Left renal cortex interstitium (tissue), 4 donors: ENCODE measurements at places on chromosomes 13 and 19. TPM values are rescaled to one million over a fixed set of nuclear protein-coding genes. Genes with fewer than 3 reads are reported as not detected.

GARRE1 gene
- 37.7 TPM for polyA plus RNA-seq

ZNF565 gene
- polyA plus RNA-seq: 6.4 TPM

VAV1 gene
- 1.5 TPM for polyA plus RNA-seq

PSG7 gene
- 0.14 TPM for polyA plus RNA-seq

LRRC25 gene
- 1.9 TPM for polyA plus RNA-seq

KLK2 gene
- 0.39 TPM for polyA plus RNA-seq

SLAIN1 gene
- 18.3 TPM for polyA plus RNA-seq

PCSK4 gene
- polyA plus RNA-seq: 11.6 TPM

RTBDN gene
- not detected for polyA plus RNA-seq

ARHGEF1 gene
- 43.5 TPM for polyA plus RNA-seq

C19orf44 gene
- 18.9 TPM for polyA plus RNA-seq
